GM12878 (cell line): ENCODE measurements at places on chromosomes 5 and 9.

GRCh38 chr5:166962461-166962860, 1329.0 kb upstream of the WWC1 start:
- DNase-seq: no peak

DNA sequence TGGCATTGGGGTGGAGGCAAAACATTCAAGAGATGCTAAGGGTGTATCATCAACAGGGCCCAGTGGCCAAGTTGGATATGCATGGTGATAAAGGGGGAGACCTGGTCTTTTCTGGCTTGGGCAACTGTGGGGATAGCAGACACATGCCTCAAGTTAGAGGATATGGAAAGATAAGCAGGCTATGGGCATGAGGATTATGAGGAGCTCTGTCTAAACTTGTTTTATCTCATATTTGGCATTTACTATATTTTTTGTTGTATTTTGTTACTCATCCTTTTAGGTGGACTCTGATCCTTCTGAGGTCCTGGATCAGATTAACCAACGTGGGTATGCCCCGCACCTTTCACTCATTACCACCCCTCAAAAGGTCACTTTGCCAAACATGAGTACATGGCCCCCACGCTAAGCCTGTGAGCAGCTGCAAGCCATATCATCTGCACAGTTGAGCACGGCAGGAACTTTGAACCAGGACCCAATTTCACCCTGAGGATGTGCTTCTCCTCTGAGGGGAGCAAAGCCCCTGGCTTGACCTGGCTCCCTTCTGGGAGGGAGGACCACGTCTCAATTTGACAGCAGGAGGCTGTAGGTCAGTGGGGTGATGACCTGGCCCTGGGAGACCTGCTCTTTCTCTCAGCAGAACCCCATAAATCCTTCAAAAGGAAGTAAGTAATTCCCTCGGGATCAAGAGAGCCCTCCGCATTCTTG, 71.1 kb upstream of the CD180 start:
- DNase-seq: no peak

DNA sequence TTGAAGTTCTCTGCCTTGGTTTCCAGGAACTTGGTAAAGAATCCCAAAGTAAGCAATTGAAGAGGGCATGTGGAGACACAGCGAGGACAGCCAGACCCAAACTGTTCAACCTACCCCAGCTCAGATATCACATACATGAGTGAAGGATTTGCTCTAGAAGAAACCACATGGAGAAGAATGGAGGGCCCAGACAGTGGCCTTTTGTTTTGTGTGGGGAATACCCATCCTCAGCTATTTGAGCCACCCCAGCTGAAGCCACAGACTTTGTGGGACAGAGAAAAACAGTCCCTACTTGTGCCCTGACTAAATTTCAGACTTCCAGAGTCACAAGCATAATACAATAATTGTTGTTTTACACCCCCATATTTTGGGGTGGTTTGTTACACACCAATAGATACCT, 387.1 kb downstream of the ZSWIM6 start:
- DNase-seq: no peak

GRCh38 chr5:14744296-14745187, 80.0 kb downstream of the OTULIN start:
- no peak for DNase-seq

GRCh38 chr9:12699529-12699928, 6.3 kb downstream of the TYRP1 start:
- no peak for DNase-seq

DNA sequence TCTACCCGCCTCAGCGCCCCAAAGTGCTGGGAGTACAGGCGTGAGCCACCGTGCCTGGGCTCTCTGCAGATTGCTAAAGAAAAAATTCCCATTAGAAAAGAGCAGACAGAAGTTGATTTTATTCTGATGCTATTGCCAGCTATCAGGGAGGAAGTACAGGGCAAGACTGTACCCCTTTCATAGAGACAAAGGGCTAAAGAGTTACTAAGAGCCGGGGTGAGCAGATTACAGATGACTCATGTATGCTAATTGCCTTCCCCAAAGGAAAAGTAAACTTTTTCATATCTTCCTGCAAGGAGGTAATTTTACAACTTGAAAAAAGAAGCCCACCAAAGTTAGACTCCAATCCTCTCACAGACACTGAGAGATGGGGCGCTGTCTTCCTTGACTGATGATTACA, 42.3 kb upstream of the MCTP1 start:
- no peak for DNase-seq

DNA sequence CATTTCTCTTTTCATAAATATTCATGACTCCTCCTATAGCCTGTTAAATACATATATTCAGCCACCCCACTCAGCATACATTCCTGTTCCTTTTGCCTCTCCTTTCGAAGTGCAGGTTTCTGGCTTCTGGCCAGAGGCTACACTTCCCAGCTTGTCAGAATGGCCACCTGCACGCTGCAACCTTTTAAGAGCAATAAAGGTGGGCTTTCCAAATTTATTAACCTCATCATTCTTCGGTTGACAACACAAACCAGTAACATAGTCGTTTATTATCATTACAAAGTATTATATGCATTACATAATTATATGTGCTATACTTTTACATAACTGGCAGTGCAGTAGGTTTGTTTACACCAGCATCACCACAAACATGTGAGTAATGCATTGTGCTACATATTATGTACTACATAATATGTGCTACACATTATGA, 16.5 kb upstream of the TMEM171 start:
- no peak for DNase-seq

DNA sequence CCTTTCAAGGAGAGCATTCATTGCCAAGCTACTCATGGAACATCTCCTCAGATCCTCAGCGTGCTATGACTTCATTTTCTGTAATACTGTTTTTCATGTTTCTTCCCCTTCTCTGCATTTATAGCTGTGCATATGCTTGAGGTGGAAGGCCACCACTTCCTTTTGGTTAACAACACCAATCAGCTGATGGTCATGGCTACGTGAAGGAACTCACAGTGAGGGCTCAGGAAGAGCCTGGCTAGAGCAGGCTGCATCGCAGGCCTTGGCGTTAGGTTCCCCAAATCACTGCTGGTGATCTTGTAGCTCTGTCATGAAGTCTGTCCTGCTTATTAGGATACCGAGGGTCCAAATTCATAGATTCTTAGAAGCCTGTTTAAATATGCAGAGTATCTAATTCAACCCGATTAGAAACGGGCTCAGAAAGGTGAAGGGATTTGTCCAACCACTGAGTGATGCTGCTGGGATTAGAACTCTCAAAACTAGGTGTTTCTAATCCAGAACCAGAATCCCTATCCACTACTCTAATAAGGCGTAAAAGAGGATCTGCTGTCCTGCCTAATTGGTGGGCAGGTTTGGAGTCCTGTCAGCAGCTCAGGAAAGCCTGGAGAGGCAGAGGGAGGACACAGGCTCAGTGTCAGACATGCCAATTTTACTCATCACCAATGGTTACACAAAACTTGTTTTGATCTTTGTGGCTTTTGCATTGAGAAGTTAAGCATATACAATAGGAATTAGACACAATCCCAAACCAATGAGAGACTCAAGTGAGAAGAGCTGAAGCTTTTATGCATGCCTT, 7.5 kb downstream of the SYK start:
- no peak for DNase-seq

- DNase-seq: no peak
Observed at GRCh38 chr5:179416114-179416822, 71.0 kb upstream of the ADAMTS2 start.

DNA sequence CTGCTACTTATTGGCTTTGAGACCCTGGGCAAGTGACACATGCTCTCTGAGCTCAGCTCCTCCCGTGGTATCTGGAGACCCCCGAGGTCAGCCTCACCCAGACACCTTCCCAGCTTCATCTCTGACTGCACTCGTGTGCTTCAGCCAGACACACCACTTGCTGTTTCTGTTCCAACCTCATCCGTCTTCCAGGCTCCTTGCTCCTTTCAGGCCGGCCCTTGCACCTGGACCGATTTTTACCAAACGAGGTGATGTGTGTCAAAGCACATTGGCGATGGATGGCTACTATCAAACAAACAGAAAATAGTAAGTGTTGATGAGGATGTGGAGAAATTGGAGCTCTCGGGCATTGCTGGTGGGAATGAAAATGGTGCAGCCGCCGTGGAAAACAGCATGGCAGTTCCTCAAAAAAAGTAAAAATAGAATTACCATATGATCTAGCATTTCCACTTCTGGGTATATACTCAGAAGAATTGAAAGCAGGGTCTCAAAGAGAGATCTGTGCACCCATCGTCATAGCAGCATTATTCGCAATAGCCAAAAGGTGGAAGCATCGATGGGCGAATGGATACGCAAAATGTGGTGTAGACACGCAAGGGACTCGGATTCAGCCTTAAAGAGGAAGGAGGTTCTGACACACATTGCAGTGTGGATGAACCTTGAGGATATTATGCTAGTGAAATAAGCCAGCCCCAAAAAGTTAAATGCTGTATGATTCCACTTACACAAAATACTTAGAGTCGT, 96.1 kb upstream of the IER5L start:
- DNase-seq: no peak

DNA sequence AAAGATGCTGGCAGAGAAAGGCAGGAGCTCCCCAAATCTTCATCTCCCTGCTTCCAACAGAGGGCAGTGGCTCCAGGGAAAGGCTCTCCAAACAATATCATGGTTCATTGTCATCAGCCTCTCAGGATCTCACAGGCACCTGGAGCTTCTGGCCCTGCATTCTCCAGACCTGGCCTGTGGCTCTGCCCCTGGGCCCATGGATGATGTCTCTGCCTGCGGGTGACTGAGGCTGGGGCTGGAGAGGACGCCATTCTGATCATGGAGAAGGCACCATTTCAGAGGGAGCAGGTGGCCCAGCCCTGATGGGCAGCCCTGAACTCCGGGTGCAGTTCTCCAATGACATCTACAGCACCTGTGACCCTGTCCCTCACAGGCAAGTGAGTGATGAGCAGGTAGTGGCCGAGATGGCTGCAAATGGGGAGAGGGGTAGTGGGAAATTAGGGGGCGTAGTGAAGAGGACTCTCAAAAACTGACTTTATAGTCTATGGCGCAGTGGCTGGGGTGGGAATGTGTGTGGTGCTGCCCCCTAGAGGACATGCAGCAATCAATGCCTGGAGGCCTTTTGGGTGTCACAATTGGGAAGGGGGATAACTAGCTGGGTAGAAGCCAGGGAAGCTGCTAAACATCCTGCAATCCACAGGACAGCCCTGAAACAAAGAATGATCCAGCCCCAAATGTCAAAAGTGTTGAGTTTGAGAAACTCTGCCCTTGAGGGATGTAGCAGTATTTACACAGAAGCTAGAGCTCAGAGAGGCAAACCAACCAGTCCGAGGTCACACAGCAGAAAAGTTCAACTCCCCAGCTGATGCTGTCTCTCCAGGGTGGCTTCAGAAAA, 3.2 kb downstream of the SH3PXD2B start:
- DNase-seq: no peak

DNA sequence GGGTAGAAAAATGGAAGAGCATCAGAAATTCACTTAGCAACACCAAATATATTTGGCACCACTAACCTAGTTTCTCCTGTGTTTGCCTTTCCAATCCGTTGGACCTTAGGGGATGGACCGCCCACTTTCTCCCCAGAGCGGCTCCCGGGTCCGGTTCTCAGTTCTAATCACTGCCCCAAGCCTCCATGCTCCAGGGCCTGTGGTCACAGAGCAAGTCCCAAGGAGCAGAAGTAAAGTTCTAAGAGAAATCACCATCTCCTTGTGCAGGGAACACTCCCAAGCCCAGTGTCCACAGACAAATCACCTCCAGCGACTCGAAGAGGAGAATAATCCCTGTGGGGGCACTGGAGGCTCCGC, 728 bp upstream of the SLC1A1 start:
- DNase-seq: no peak

DNA sequence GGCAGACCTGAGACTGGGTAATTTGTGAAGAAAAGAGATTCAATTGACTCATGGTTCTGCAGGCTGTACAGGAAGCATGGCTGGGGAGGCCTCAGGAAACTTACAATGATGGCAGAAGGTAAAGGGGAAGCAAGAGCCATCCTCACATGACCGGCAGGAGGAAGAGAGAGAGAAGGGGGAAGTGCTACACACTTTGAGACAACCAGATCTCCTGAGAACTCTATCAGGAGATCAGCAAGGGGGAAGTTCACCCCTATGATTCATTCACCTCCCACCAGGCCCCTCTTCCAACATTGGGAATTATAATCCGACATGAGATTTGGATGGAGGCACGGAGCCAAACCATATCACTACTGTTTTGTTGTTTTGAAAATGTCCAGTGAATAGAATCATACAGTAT, 110.2 kb downstream of the DAPK1 start:
- DNase-seq: no peak

DNA sequence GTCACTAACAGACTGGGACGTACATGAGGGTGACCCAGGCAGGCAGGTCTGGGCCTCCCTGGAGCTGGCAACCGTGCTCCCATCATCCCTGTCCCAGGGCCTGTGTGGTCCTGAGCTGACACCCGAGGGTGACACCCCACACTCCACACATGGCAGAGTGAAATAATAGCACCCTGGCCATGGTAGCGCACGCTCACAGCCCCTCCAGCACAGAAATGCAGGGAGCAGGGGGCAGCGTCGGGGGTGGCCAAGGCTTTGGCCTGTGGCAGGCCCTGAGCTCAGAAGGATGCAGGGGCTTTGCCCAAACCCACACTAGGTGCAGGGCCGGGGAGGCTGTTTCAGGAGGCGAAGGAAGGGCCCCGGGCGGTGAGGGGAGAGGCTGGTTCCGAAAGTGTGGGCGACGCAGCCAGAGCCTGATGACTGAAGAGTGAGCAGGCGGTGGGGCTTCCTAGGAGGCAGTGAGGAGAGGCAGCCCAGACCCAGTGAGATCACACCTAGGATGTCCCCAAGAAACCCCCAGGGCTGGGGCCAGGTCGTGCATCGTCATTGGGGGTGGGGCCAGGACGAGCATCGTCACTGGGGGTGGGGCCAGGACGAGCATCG, 12.9 kb downstream of the OR2V2 start:
- no peak for DNase-seq

DNA sequence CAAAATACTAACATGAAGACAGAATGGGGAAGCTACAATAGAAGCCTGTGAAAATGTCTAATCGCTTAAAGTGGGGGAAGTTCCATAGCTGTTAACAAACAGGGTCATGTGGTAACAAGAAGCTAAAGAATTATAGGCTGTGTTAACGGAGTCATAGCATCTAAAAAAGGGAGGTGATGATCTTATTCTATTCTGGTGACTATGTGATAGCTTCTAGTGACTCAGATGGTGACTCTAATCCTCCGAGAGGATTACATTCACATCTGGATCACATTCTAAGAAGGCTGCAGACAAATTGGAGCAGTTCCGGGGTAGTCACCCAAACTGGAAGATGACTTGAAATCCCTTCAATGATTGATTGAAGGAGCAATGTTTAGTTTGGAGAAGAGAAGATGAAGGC, 142.1 kb downstream of the LIFR start:
- DNase-seq: no peak

GRCh38 chr5:28809811-28810750, 1771.7 kb upstream of the CDH9 start:
- DNase-seq: no peak

DNA sequence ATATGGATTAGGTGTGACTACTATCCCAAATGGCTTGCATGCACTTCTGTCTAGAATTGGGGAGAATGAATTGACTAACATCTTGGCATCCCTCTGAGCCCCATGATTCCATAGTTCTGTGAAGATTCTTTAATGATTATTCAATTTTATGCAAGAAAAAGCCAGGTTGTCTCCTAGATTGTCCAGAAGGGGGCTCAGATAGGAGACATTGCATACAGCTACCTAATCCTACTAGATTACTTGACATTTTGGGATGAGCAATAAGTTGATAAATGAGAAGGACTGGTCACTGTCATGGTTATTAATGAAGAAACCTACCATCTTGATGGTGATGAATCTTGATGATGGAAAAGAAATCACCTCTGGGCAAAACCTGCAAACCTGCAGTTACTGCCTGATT, 117.0 kb downstream of the CARTPT start:
- DNase-seq: no peak
